Naive thymus-derived CD4-positive, alpha-beta T cell (primary cell): ENCODE measurements at places on chromosomes 3 and 15.

DNA sequence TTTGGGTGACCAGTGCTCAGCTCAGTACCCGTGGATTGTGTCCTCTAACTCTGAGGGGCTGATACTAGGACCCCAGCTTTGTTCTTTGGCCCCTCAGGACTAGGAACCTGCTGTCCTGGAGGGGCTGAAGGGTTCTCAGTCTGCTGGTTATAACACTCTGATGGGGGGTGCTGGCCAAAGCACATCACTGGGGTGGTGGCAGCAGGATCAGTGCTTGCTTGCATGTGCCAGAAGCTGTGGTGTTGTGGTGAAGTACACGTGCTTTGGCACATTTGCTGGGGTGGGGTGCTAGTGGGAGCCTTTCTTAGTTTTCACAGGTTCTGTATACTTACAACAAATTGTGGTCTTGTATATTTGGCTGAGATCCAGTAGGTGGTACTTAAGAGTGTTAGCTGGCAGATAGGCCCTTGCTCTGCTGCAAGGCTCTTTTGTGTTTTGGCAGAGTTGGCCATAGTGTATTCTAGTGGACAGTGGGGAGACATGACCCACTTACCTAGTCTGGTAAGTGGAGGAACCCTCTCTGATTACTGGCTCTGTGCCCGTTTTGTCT, 344.3 kb downstream of the EDEM1 start:
- DNase-seq, result no peak

DNA sequence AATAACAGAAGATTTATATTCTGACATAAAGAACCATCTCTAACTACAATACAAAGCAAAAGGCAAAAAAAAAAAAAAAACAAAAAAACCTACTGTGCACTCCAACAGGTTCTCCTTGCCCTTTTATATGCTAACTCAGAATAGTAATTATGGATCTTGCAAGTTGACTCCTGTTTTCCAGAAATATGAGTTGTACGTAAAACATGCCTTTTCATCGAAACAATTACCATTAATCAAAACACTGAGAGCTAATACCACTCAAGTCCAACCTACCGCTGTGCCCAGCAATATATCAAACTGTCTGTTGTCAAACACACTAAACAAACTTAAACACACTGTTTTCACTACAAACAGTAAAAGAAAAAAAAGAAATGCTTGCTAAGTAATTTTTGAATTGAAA, 389.8 kb downstream of the TBC1D5 start:
- no peak for DNase-seq

- no peak for DNase-seq
Measured at GRCh38 chr3:13580256-13581023, 31.5 kb downstream of the FBLN2 start.

GRCh38 chr3:12967606-12968351, 105.5 kb downstream of the IQSEC1 start:
- DNase-seq, result peak; percentile 87

DNA sequence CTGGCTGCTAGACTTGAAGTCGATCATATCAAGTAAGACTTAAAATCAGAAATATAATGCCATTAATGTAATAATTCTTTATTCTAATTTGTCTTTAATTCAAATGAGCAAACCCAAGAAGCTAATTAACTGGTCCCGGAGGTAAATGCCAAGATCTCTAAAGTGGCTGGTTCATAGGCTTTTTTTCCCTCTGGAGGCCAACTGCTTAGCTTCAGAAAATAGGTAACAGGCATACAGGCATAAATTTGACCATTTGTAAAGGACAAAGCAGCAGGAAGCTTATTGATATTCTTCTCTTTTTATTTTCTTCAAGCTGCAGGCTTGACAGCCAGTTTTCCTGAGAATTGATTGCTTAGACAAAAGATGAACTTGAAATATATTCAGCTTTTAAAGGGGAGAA, 158.6 kb upstream of the RAP2B start:
- DNase-seq, result no peak

DNA sequence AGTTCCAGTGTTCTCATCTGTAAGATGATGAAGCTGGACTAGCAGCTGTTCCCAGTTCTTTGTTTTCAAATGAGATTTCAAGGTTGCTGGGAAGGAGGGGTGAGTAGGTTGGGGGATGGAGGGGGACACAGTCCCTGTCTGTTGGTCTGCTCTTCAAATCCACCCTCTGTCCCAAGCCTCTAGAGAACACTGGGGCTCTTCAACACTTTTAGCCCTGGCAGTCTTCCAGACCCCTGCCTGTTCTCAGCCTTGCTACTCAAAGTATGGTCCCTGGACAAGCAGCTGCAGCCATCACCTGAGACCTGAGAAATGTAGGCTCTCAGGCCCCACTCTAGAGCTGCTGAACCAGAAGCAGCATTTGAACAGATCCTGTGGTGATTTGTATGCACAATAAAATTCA, 41.3 kb downstream of the NEK11 start:
- no peak for DNase-seq

DNA sequence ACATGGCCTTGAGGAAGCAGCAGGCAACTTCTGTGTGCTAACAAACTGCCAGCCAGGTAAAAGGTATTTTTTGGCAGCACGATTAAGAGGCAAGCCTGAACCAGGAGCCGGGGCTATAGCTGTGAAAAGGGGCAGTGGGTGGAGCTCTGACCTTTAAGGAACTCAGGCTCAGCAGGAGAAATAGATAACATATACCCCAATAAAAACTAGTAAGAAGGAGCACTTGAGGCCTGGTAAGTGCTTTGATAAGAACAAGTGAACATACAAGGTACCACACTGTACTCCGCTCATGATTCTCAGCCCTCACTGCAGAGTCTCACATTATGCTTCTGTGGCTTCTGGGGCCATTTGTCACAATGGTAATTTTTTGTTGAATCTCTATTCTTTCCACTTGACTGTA, 5.4 kb downstream of the FYCO1 start:
- no peak for DNase-seq

DNA sequence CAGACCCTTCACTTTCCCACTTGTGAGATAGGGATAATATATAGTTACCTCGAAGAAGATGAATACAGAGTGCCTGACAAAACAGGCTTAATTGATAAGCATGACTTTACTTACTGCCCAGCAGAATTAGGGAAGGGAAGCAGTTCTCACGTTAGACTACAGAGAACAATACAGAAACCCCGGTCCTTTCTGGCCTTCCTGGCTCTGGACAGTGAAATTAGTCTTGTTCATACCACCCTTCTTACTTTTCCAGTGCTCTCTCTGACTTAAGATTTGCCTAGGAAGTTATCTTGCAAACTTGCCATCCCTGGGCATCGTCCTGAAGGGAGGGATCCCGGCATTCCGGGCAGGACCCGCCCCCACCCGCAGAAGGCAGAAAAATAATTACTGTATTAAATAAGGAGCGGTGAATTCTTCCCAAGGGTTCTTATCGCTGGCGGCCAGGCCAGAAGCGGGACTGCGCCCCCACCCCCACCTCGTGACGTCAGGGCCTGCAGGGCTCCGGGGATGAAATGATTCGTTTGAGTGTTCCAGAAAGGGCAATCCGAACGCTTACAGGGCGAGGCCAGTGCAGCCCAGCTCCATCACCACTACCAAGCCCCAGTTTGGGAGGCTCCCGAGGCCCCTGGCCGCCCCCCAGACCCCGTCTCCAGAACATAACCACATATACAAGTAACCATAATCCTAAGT, 8.4 kb downstream of the SOX2 start:
- DNase-seq, result no peak

DNA sequence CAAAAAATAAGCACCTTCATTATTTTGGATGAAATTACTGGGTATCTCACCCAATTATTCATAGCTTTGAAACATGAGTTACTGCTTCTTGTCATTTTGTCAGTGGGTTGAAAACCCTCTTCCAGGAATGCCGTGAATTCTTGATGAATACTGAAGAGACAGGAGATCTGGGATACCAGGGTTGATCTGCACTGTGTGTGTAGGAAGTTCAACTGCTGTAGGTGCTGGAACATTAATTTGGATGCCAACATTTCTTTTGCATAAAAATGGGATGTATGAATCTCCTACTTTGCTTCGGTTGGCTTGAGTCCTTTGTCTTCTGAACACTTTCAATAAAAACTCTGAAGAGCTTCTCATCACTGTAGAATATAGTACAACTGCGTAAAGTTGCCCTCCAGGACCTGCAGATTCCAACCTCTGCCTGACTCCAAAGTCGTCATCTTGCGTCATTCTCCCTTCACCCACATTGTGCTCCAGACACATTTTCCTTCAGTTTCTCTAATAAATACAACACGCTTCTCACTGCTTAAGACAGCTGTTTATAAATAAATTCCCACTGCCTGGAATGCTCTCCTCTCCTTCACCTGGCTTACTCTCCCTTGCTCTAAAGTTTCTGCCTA, 312.7 kb upstream of the TGFBR2 start:
- DNase-seq, result no peak

GRCh38 chr15:44584162-44584749, 47.3 kb downstream of the EIF3J start:
- DNase-seq, result peak; percentile 47

DNA sequence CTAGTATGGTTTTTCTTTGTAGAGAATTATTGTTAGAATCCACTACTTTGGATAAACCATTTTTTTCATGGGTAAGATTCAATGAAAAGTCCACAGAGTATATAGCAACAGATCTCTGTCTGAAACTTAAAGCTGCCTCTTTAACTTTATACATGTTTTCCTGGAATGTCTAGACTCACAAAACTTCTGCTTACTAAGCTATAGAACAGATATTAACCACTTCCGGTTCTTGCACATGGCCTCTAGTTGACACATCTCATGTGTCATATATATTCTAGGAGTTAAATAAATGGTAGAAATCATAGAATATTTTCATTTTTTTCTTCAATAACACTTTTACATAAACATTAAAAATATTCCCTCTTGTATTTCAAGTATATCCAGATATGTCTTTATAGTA, 1693.9 kb downstream of the SI start:
- no peak for DNase-seq

DNA sequence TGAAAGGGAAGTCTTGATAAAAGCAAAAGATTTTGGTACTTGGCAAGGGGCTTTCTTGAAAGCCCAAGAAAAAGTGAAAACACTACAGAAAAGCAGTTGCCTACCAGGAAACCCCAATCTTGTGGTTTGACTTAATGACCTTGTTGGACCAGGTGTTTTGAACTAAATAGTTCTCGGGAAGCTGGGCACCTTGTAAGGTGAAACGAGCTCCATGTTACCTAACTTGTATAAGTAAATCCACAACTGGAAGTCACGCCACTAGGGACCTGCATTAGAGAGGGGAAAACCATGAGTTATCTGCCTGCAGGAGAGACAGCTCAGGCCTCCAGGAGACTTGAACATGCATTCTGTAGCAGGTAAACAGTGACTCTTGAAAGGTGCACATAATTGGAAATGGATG, 88.2 kb downstream of the GMPS start:
- DNase-seq, result no peak

GRCh38 chr15:78992416-78993256, 47.8 kb upstream of the CTSH start:
- DNase-seq, result no peak

- DNase-seq, result no peak
Measured at GRCh38 chr3:48628277-48629017, 6.8 kb downstream of the SLC26A6 start.

DNA sequence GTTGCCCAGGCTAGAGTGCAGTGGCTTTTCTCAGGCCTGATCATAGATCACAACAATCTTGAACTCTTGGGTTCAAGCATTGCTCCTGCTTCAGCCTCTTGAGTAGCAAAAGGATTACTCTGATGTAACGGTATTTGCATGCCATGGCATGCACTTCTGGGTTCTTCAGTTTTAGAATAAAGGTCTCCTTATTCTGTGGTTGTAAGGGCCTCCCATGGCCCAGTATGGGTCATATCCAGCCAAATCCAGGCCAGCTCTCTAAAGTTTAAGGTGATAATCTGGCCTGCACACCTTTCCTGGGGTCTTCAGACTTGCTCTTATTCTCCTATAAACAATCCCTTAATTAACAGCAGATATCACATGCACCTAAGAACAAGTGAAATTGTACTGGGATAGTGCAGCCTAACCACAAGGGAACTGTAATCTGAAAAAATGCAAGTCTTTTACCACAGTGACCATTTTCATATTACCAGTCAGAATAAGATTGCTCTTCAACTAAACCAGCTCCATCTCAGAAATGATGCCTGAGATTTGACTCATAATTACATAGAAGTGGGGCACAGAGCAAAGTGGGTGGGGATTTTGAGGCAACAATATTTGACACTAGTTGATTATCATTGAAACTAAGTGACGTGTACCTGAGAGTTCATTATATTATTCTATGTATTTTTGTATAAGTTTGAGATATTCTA, 25.4 kb downstream of the COMMD2 start:
- no peak for DNase-seq

GRCh38 chr15:60635507-60636352, 156.8 kb upstream of the ICE2 start:
- DNase-seq, result no peak

DNA sequence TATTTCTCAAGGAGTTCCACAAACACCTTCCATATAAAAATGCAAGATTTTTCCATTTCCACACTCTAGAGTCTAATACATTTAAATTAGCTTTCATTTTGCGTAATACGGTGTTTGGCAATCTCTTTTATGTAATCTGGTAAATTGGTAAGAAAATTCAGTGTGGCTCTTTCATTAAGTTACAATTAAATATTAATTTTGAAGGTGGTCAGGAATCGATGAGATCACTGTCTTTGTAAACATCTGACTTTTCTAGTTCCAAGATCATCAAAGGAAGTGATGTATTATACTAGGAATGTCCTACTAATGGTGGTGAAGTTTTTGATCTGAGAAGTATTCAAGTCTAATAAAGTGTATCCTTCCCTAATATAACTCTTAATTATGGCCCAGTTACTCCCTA, 1.1 kb upstream of the UTS2B start:
- DNase-seq, result no peak
